Activated CD4-positive, alpha-beta T cell treated with anti-CD3 and anti-CD28 coated beads, Interleukin-2, amount 50 U/mL, for 48 hours (primary cell): ENCODE measurements at places on chromosomes 13 and 19.

GRCh38 chr19:52211203-52211602, 21.4 kb downstream of the PPP2R1A start:
- no peak for DNase-seq

DNA sequence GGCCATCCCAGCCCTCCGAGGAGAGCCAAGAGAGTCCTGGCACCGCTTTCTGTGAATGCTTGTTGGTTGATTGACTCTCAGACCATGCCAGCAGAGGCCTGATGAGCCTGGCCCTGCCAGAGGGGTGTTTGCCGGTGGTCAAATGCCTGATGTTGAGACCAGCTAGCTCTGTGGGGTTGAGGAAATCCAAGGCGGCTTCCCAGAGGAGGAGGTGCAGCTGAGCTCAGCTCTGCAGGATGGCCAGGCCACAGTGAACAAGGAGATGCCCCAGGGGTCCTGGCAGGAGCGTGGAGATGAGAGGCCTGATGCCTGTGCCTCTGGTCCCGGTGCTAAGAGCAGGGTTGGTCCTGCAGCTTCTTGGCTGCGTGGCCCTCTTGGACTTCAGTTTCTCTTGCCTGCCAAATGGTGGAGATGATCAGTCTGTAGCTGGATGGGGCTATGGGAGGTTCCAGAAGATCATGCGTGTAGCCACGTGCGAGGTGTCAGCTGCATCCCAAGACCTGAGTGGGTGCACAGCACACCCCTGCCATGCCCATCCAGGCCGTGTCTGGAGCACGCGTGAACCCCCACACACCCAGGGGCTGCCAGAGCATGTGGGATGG, 16.8 kb downstream of the NFIC start:
- no peak for DNase-seq

- DNase-seq, result no peak
Observed at GRCh38 chr13:40552895-40553294, 113.5 kb downstream of the FOXO1 start.

- DNase-seq, result no peak
Observed at GRCh38 chr13:51475727-51476501, 23.1 kb upstream of the INTS6 start.

- DNase-seq, result no peak
Observed at GRCh38 chr13:97011446-97012131, 17.3 kb upstream of the OXGR1 start.

DNA sequence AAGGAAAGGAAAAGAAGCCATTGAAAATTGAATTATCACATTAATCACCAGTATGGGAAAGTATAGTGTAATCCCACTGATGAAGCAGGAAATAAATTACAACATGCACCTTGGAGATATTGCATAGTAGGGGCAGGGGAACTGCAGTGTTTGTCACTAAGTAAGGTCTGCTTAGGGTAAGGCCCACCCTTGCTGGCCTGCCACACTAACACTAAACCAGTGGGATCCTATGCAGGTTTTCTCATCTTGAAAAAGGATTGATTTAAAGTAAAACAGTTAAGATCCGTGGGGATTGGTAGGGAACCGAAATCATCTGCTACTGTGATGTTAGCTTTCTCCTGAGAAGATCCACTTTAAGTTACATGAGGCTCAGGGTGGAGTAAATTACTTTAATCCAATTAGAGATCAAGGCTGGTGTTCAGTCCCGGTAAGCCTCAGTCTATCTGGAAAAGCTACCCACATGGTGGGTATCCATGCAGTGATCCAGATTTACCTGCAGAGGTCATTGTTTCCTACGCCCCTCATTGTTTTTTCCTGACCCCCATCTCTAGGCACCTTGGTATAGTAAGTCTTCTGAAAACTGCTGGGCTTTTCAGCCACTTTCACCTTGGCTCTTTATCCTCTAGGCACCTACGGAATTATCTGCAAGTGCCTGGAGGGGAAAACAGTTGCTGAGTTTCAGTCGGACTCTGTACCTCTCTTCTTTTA, 1014.9 kb upstream of the ATXN8OS start:
- DNase-seq, result no peak

- DNase-seq, result no peak
Observed at GRCh38 chr13:38687246-38688229, 661 bp downstream of the FREM2 start.

DNA sequence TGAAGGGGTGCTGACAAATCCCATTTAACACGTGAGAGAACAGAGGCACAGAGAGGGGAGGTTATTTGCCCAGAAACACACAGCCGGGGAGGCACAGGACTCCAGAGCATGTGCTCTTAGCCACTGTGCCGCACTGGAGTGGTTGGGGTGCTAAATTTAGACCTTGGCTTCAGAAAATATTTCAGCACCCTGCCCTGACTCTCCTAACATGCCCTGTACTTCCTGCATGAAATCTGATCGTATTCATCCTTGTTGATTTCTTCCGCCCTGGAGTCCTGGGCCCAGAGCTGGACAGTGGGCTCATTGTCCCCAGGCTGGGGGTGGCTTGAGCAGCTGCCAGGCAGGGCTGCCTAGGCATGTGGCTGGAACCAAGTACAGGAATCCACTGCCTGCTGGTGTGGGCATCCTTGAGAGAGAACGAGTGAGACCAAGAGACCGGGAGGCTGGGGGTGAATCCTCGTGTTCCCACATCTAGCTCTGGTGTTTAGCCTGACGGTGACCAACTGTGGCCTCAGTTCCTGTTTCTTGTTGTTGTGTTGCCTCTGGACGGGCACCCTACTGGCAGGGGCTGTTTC, 5.3 kb downstream of the SLC27A1 start:
- DNase-seq, result no peak

DNA sequence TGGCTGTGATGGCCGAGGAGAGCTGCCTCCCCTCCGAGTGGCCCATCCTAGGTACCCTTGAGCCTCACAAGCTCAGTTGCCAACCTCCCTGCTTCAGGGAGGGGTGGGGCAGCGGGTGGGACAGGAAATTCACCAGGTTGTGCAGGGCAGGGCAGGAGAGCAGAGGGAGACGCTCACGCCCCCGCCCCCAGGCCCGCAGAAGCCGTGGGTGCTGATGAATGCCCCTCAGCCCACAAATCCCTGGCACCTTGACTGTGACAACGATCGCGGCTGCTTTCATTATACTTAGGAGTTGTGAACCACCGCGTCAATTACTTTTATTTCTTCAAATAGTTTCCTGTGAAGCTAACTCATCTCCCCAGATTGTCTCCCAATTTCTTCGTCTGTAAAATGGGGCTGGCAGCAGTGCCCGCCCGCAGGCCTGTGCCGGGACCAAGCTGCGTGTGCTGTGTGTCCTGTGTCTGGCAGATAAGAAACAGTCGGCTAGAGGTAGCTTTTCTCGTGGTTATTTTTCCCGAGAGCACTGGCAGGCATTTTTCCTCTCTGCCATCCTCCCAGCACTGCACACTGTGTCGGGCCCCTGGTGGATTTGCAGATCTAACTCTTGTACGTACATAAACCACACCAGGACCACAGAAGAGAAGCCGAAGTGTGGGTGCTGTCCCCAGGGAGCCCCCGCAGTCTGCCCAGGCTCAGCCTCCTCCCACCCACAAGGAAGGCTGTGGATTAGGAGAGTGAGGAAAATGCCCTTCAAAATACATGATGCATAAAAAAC, 7.9 kb upstream of the RASA3 start:
- DNase-seq, result no peak

DNA sequence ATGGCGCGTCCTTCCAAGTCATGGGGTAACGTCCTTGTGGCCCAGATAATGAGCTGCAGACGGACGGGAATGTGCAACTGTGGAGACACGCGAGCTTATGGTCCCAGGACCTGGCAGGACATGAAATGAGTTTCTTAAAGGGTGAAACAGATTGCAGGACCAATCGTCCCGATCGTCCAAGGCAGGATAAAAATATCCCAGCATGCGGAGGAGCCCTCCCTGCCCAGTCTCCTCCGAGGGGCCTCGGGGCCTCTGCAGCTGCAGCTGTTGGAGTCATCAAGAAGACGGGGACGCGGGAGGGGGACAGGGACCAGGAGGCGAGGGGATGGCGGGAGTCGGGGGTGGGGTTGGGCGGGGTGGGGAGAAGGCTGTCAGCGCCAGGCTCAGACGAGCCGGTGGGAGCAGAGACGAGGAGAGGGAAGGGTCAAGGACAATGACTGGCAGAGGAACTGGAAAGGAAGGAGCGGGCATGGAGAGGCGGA, 14.4 kb upstream of the GARIN5A start:
- DNase-seq, result no peak

- DNase-seq, result no peak
Observed at GRCh38 chr19:5134691-5135090, 165.8 kb downstream of the KDM4B start.

DNA sequence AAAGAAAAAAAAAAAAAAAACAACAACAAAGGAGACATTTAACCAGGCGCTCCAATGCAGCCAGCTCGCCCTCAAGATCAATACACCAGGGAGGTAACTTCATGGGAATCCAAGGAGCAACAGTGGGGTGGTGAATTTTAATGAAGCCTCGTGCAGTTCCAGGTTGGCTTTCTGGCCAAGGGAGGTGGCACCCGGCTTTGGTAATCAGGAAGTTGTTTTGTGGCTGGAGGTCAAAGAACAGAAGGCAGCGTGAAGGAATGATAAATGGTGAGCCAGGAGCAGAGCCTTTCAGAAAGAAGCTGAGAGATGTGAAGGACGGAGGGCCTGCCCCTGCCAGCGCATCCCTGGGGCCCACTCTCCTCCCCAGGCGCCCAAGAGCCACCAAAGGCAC, 188.2 kb upstream of the TSC22D1 start:
- no peak for DNase-seq

- no peak for DNase-seq
Observed at GRCh38 chr19:33096005-33096404, 15.0 kb downstream of the GPATCH1 start.

- DNase-seq, result no peak
Observed at GRCh38 chr13:84739021-84739420, 856.7 kb upstream of the SLITRK1 start.

- no peak for DNase-seq
Observed at GRCh38 chr13:42798118-42798517, 16.7 kb downstream of the FAM216B start.

GRCh38 chr19:21848706-21849105, 12.7 kb upstream of the ZNF43 start:
- DNase-seq, result no peak

DNA sequence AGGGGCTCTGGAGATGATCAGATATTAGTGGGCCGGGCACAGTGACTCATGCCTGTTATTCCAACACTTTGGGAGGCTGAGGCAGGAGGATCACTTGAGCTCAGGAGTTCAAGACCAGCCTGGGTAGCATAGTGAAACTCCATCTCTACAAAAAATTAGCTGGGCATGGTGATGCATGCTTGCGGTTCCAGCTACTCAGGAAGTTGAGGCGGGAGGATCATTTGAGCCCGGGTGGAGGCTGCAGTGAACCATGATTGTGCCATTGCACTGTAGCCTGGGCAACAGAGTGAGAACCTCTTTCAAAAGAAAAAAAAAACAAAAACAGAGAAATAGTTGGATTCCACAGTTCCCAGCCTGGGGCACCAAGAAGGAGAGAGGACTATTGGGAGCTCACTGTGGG, 17.9 kb upstream of the SHFL start:
- DNase-seq, result no peak

DNA sequence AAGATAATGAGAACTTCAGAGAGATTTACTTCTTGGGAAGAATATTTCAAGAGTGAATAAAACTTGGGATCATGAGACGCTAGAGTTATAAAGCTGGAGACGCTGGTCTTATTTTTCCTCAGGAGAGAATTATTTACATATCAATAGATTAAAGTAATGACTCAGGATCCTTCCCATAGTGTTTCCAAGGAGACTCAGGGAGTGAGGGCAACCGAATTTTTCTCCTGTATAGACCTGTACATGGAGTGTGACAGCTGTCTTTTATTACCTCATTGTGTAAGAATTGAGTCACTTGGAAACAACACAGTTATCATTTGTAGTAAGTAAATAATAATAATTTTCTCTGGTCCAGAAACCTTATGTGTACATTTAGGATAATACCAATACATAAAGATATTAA, 1905.5 kb downstream of the OLFM4 start:
- no peak for DNase-seq

GRCh38 chr19:6706633-6706958, 13.9 kb downstream of the C3 start:
- DNase-seq, result no peak

- DNase-seq, result peak; percentile 37
Observed at GRCh38 chr13:111177081-111177711, 62.1 kb downstream of the ARHGEF7 start.

- no peak for DNase-seq
Observed at GRCh38 chr19:14339741-14340140, 41.5 kb upstream of the ADGRE5 start.

DNA sequence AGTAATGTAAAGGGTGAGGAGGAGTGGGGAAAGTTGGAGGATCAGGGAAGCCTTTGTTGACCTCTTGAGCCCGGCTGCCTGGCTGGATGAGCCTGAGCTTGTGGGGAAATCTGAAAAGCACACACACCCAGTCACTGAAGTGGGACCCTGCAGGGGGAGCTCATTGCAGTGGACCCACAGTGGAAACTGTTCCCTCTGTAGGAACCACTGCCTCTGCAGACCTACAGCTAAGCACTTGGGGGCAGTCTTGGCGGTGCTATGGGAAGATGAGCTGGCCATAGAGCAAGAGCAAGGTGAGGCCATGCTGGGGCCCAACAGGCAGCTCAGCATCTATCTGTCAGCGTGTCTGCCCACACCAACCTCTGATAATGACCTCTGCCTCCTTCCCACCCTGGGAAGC, 294.8 kb downstream of the TSHZ3 start:
- peak; percentile 42 for DNase-seq

DNA sequence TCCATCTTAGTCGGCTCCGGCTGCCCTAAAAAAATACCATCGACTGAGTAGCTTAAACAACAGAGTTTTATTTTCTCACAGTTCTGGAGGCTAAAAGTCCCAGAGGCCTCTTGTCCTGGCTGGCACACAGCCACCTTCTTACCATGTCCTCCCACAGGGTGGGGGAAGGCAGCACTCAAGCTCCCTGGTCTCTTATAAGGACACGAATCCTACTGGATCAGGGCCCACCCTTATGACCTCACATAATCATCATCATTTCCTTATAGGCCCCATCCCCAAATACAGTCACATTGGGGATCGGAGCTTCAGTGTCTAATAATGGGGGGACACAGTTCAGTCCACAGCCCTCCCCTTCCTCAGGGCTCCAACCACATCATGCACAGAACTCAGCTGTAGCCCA, 2.6 kb upstream of the TUBA3C start:
- no peak for DNase-seq

GRCh38 chr13:33817513-33817900, 442 bp upstream of the RFC3 start:
- DNase-seq, result no peak

- DNase-seq, result no peak
Observed at GRCh38 chr13:112647256-112647655, 42.6 kb upstream of the ATP11A start.

DNA sequence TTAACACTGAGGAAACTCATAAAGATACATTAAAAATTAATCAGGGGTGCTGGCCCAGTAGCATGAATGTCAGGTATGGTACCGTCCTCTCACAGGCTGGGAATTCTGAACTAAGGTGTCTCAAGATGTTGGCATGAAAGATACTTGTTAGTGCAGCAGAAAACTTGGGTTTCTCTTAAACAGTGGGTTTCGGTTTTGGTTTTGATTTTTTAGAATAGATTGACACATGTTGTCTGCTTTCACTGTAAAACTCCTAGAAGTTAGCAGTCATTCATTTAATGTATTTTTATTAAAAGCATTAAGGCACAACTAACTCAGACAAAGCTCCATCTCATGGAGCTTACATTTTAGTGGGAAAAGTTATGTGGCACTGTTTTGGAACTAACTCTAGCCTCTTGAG, 3.5 kb upstream of the OBI1 start:
- DNase-seq, result no peak

GRCh38 chr19:29855087-29855486, 43.3 kb downstream of the CCNE1 start:
- no peak for DNase-seq
